Stimulated activated CD4-positive, alpha-beta T cell treated with anti-CD3 and anti-CD28 coated beads, Interleukin-1b, Interleukin-23, amount 100 ng/mL, for 4 hours (primary cell): ENCODE measurements at places on chromosomes 16 and 17.

DNA sequence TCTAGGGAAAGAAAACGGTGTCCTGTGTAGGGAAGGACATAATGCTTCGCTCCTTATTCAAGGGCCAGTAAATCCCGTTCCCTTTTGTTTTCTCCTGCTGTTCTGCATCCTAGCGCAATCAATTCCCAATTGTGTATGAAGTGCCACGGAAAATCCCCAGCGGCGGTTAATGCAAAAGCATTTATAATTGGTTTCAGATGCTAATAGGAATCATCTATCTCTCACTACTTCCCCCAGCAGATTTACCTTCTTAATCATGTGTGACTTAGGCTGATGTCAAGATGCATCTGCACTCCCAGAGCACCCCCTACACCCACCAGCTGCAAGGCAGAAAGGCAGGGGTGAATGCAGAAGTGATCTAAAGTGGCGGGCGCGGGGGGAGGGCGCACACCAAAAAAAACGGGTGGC lies 32.7 kb upstream of the SSTR2 start:
- DNase-seq: no peak

- no peak for DNase-seq
Measured at GRCh38 chr17:50634224-50634914, at the start of gene ABCC3. TSS of gene ABCC3 (plus strand) at chr17:50634881. CDS start at chr17:50634937, 56 bp downstream.

- no peak for DNase-seq
Measured at GRCh38 chr16:88359008-88359407, 23.8 kb upstream of the ZNF469 start.

GRCh38 chr17:8830141-8830540 lies 31.0 kb upstream of the MFSD6L start:
- DNase-seq: no peak

- DNase-seq: peak; percentile 24
Measured at GRCh38 chr16:80466024-80466987, 74.5 kb upstream of the DYNLRB2 start.

DNA sequence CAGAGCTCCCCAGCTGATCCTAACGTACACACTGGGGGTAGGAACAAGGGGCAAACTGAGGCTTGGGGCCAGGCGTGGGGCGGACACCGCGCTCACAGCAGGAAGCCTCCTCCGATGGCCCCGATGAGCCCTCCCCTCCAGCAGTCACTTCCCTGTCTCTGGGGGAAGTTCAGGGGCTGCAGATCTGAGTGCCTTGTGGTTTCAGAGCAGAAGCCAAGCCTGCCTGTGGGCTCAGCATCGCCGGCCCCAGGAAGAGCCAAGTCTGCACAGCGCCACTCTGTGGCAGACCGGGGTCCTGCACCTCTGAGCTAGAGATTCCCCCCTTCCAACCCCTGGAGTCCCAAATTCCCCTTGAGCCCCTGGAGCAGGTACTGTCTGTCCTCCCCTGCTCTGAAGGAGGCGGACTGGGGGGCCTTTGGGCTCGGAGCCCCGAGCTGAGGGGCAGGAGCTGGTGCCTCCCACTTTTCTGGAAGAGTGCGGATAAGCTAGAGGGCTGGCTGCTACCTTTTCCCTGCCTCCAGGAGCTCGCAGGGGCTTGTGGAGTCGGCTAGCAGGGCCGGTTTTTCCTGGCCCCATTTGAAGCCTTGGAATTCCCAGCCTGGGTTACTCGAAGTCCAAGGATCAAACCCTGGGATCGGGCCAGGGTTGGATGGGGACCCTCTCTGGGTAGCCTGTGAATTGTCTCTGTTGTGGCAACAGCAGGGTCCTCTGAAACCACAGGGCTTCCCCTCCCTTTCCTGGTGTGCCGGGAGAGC lies 2.9 kb downstream of the GSE1 start:
- peak; percentile 67 for DNase-seq

- no peak for DNase-seq
Measured at GRCh38 chr17:18964550-18964949, 12.6 kb downstream of the SLC5A10 start.

DNA sequence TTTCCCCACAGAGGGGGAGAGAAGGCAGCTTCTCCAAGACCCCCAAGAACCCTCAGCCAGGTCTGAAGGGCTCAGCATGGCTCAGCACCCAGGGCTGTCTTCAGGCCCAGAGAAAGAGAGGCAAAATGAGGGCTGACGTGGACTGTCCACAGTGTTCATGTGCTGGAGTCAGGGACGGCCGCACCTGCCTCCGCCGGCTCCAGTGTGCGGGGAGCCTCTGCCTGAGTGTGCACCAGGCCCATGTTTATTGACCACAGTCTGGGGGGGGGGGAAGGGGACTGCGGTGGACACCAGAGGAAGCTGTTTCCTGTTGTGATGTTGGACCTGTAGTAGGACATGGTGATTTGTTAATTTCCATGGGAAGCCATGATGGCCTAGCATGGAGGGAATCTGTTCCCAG lies 6.9 kb downstream of the MRM1 start:
- no peak for DNase-seq

DNA sequence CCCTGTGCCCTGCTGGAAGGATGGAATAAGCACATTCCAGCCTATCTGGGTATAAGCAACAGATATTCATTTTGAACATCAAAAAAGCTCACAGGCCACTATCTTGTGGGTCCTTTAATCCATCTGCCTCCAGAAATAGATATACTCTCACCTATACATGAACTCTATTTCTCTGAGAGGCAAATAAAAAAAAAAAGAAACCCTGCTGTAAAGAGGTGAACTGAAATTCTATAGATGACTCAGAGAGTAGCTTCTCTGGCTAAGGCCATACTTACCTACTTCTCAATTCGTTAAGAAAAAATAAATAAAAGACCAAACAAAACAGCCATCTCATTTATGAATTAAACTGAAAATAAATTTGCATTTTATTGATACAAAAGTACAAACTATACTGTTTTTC lies 86.3 kb downstream of the DYNLRB2 start:
- no peak for DNase-seq

GRCh38 chr17:61404913-61405685 lies 5.5 kb downstream of the TBX2 start:
- DNase-seq: no peak

DNA sequence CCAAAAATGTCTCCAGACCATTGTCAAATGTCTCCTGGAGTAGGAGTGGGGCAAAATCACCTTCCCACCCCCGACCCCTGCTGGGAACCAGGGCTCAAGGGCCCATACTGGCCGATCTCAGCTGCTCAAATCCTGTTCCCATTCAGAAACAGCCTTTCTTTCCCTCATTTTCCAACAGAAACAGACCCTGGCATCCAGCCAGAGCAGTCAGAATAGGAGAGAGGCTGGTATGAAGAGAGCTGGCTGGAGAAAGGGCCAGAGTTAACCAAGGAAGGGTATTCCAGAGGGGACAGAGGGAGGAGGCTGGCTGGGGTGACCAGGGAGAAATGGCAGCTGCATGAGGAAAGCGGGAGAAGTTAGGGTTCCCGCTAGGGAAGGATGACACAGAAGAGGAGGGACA lies 199.1 kb downstream of the XYLT1 start:
- no peak for DNase-seq

DNA sequence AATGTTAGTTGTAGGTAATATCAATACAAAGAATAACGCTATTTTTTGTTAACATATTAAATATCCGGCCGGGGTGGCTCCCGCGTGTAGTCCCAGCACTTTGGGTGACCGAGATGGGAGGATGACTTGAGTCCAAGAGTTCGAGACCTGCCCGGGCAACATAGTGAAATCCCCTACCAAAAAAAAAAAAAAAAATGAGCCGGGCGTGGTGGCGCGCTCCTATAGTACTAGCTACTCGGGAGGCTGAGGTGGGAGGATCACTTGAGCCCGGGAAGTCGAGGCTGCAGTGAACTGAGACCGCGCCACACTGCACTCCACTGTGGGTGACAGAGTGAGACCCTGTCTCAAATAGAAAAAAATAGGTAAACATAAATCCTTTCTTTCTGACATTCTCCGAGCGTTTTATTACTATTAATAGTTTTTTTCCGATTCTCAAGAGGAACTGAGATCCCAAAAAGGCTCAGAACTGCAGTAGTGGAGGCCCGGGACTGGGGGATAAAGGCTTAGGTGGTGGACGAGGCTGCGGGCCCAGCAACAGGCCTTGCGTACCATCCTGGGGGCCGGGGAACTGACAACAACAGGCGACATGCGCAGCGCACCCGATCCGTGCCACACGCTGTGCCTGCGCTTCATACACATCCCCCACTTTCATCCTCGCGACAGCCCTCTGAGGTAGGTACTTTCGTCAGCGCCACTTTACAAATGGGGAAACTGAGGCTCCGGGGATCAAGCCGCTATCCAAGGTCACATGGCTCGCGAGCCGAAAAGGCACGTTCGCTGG lies 919 bp downstream of the N4BP1 start:
- DNase-seq: peak; percentile 25

GRCh38 chr17:42751628-42752027 lies 6.8 kb upstream of the EZH1 start:
- DNase-seq: no peak

GRCh38 chr17:16988749-16989229 lies 16.9 kb upstream of the TNFRSF13B start:
- no peak for DNase-seq

GRCh38 chr17:42197564-42198156 lies 3.4 kb upstream of the GHDC start:
- no peak for DNase-seq

- DNase-seq: no peak
Measured at GRCh38 chr17:14670861-14671260, 370.0 kb downstream of the HS3ST3B1 start.

DNA sequence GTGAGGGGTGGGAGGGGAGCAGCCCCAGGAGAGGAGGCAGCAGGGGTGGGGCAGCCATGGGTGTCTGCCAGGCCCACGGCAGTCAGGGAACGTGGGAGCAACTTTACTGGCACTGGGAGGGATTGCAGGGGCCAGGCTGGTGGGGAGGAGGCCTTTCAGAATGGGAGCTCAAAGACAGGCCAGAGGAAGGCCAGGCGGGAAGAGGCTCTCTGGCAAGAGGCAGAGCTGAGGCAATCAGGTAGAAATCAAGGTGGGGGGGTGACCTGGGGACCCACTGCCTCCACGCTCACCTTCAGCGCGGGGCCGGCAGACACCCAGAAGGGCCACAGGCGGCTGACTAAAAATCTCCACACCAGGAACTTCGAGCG lies 11.9 kb upstream of the GSE1 start:
- DNase-seq: no peak

DNA sequence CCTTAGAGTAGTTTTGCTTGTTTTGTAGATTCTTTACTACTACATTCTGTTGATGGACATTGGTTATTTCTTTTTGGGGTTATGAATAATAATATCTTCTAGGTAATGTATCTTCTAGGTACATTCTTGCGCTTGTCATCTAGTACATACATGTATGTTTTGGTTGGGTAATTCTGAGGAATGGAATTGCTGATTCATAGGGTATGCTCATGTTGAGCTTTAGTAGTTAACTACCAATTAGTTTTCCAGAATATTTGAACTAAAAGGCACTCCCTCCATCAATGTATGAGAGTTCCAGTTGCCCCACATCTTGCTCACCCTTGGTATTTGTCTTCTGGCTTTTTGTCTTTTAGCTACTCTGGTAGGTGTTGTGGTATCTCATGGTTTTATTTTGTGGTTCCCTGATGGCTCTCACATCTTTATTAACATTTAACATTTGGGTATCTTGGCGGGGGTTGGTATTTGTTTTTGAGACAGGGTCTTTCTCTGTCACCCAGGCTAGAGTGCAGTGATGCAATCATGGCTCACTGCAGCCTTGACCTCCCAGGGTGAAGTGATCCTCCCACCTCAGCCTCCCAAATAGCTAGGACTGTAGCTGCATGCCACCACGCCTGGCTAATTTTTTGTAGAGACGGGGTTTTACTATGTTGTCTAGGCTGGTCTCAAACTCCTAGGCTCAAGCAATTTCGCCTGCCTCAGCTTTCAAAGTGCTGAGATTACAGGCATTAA lies 47.1 kb downstream of the SLC6A4 start:
- DNase-seq: no peak
